ENCODE measurements at places on chromosomes 1 and 21. TPM values are rescaled to one million over a fixed set of nuclear protein-coding genes. Genes with fewer than 3 reads are reported as not detected.

Gene MAP10
- total RNA-seq: 5.7 TPM

Gene UBQLN4
- 34.8 TPM for total RNA-seq

Gene SPRR3
- total RNA-seq: not detected

Gene SUSD4
- total RNA-seq: 0.52 TPM

Gene FCN3
- not detected for total RNA-seq

Gene RAB3B
- 0.05 TPM for total RNA-seq

Gene SLC6A17
- not detected for total RNA-seq

All from naive thymus-derived CD8-positive, alpha-beta T cell (primary cell).